ENCODE measurements at places on chromosomes 1 and 21.

- no peak for DNase-seq
These were observed 481.0 kb downstream of the OMA1 start for GRCh38 chr1:58065520-58065919.

GRCh38 chr1:54982739-54983138, 2.3 kb downstream of the TMEM61 start:
- DNase-seq: no peak

GRCh38 chr1:211625040-211625439, 46.1 kb upstream of the SLC30A1 start:
- no peak for DNase-seq

DNA sequence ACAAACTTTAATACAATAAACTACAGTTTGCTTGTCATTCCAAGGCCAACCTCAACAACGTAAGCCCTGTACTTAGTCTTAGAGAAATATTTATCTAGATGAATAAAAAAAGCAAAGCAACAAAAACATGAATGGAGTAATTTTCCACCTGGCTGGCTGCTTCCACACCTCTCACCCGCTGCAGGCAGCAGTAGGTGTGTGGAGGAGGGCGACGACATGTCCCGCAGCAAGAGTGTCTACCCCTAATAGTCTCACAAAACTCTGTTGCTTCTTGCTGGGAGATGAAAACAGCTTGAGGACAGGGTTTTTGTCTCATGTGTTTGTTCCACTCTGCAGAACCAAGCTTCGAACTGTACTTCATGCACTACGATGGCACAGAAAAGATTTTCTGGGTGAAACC, 48.8 kb upstream of the IGSF5 start:
- DNase-seq: no peak

- no peak for DNase-seq
These were observed 19.7 kb downstream of the RCC2 start for GRCh38 chr1:17419626-17420328.

GRCh38 chr1:66256629-66257572, 277.1 kb upstream of the SGIP1 start:
- DNase-seq: no peak

- DNase-seq: no peak
These were observed 251.3 kb downstream of the PCP4 start for GRCh38 chr21:40118527-40118926.
